ENCODE measurements at places on chromosomes 5 and 9.

DNA sequence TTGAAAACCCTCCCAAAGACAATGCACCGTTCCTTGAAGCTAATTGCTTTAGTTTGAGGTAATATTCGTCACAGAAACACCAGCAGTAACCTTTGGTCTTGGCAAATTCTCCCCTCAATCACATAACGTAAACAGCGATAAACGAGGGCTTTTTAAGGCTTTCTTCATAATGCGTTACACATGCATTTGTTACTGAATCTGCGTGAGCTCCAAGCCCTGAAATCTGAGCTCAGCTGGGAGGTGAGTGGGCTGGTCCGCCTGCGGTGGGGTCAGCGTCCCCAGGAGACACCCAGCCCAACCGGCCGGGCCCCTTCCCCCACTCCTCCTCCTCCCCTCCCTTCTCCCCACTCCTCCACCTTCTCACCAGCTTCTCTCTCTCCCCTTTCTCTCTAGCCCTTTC lies 91.1 kb downstream of the BARX1 start:
- DNase-seq = no peak

DNA sequence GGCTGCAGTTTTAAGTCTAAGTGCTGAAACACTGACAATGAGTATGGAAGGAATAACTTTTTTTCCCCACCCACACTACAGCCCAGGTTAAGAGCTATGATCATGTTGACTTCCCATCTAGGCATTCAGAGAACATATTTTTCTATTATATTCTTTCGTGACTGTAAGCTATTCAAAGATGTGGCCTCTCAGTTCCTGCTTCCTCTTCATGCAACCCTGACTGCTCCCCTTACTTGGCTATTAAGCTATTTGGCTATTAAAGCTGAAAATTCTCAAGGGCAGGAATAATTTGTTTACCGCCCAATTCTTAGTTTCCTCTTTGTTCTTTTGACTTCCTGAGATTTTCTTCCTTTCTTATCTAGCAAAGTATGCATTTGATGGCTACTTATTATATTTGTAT lies 18.6 kb upstream of the ALDH1A1 start:
- no peak for DNase-seq

GRCh38 chr9:135905380-135906258 lies 1.7 kb downstream of the CAMSAP1 start:
- DNase-seq = no peak

GRCh38 chr5:133523961-133524586 lies 88.3 kb downstream of the FSTL4 start:
- DNase-seq = no peak

GRCh38 chr5:139692679-139693308 lies 44.6 kb downstream of the CXXC5 start:
- DNase-seq = no peak

DNA sequence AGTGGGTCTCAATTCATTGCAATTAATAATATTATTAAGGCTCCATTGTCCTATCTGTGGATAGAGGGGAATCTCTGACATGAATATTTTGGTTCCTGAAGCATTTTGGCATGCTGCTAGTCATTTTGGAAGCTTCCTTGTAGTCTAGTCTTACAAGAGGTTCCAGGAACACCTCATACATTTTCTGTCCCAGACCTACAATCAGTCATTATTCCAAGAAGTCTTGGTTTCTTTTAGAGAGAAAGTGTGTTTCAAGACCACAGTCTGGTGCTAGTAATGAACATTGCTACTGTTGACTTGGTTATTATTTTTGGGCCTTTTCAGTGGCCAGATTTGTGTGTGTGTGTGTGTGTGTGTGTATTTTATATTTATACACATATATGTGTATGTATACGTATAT lies 98.9 kb downstream of the ERCC6L2 start:
- DNase-seq = no peak

DNA sequence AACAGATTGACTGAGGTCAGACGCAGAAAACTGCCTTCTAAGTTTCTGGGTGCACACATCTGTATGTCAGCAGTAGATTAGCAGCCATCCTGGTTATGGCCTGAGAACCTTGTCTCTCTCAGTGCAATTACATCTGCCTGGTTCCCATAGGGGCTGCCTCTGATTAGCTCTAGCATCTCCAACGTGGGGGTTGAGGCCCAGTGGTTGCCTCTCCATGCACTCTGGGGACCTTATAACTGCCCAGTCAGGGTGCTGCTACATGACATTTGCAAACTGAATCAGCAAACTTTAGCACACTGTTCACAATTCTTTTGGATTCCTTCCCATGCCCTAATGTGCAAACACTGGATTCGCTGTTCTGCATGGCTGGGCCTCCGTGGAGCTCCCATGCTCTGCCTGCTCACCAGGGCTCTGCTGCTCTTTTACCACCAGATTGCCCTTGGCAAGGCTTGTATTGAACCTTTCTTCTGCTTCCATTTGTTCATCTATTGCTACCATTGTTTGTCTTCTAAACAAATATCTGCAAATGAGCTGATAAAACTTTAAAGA lies 36.2 kb downstream of the SNX18 start:
- no peak for DNase-seq

DNA sequence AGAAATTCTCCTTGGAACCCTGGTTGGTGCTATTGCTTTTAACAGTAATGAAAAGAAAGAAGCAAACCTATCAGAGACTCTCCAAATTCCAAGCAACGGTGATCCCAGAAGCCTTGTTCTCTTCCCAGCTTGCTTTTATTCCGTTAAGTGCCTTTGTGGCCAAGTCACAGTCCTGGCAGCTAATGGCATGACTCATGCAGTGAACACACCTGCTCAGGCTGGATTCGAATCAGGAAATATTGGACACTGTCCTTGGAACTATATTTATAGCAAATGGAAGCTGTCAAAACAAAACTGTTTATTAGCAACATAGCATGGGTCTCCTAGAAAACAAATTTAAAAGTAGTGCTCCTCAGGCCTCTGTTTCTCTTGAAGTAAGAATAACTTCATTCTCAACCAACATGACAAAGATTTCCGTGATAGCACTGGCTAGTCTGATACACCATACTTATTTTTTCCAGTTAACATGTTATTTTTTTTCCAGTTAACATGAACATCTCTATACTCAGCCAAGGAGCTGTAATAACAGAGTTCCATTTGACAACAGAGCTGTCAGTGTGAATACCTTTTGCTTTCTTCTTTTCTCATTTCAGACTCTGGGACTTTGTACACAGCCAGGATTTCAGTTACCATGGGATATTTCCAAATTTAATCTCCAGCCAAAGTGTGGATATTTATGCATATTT lies 502.4 kb downstream of the GADD45G start:
- DNase-seq = no peak

- no peak for DNase-seq
These were observed 154.2 kb upstream of the HMHB1 start for GRCh38 chr5:143657647-143658285.

GRCh38 chr5:35320029-35320428 lies 89.7 kb upstream of the PRLR start:
- DNase-seq = no peak

- DNase-seq = peak; percentile 6
These were observed 410.1 kb downstream of the DMRT2 start for GRCh38 chr9:1460143-1460769.

GRCh38 chr5:174514983-174515394 lies 209.4 kb upstream of the MSX2 start:
- DNase-seq = no peak

DNA sequence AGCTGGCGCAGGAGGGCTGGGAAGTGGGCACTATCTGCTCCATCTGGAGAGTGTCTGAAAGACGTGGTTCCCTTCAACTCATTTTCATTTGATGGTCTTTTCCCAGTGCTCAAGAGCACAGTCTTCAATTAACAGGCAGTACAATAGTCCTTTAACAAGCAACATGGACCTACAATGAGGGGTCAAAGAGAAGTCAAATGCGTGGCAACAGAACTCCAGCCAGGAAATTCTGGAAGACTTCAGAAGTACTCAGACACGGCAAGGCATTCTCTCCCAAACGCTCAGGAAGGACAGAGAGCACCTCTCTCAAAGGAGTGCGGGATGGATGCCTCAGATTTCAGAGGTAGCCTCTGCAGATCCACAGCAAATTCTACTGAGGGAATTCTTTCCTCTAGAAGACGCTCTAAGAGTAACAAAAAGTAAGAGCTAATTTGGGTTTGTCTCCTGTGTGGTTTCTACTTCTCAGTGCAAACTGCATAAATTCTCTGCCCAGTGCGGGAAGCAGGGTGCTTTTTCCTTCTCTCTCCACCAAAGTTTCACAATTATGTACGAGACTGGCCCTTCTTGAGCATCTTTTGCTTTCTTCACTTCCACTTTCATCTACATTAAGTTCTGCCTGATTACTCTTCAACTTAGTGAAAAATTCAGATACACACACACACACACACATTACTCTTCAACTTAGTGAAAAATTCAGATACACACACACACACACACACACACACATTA lies 56.4 kb downstream of the LHFPL2 start:
- no peak for DNase-seq

GRCh38 chr9:123771690-123772089 lies 158.2 kb downstream of the DENND1A start:
- no peak for DNase-seq

DNA sequence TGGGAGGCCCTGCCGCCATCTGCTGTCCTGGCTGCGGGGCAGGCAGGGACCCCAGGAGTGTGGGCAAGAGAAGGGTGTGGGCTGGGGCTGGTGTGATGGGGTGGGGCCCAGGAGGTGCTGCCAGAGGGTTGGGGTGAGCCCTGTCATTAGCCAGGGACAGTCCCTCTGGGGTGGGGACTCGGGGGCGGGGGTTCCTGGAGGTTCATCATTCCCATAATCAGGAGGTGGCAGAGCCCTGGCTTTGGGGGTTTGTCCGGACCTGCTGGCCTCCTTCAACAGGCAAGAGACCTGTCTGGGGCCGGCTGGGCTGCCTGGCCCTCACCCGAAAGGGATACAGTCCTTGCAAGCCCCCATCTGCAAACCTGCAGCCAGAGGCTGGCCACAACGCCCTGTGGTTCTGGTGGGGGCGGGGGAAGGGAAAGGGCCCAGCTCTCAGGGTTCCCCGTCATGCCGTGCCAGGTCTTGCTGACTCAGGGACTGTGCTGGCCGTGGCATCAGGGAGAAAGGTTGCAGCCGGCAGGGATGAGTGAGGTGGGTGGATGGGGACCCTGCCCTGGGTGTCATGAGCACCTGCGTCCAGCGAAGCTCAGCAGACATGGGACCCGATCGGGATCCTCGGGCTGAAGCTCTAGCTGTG lies 65.2 kb downstream of the MRPL36 start:
- no peak for DNase-seq

DNA sequence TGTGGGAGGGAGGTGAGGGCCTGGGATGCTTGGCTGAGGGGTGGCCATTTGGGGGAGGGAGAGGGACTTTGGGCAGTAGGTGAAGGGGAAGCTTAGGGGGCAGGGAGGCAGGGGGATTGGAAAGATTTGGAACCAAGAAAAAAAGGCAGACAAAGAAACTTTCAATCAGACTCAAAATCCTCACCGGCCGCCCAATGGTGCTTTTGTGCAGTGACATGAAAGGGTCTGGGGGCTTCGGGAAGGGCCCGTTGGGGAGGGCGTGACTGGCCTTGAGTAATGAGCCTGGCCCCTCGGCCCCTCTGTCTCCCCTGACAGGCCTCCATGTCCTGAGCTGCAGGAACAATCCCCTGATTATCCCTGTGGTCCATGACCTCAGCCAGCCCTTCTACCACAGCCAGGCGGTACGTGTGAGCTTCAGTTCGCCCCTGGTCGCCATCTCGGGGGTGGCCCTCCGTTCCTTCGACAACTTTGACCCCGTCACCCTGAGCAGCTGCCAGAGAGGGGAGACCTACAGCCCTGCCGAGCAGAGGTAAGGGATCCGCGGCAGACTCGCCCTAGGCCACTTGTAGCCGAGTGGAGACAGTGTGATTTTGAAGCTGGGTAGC lies 181.1 kb downstream of the PAPPA start:
- no peak for DNase-seq

DNA sequence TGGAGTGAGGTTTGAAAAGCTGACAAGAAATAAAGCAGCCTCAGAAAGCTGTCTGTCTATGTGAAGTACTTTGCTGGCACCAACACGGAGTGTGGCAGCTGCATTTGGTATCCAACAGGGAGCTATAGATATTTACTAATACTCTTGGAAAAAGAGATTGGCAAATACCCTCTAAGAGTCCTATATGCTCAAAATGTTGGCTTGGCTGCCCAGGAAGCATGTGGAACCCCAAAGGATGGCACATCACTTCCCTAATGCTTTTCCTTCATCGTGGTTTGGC lies 398.3 kb downstream of the TLE4 start:
- DNase-seq = no peak

- DNase-seq = no peak
These were observed 423 bp upstream of the NUP214 start for GRCh38 chr9:131125038-131125287.

DNA sequence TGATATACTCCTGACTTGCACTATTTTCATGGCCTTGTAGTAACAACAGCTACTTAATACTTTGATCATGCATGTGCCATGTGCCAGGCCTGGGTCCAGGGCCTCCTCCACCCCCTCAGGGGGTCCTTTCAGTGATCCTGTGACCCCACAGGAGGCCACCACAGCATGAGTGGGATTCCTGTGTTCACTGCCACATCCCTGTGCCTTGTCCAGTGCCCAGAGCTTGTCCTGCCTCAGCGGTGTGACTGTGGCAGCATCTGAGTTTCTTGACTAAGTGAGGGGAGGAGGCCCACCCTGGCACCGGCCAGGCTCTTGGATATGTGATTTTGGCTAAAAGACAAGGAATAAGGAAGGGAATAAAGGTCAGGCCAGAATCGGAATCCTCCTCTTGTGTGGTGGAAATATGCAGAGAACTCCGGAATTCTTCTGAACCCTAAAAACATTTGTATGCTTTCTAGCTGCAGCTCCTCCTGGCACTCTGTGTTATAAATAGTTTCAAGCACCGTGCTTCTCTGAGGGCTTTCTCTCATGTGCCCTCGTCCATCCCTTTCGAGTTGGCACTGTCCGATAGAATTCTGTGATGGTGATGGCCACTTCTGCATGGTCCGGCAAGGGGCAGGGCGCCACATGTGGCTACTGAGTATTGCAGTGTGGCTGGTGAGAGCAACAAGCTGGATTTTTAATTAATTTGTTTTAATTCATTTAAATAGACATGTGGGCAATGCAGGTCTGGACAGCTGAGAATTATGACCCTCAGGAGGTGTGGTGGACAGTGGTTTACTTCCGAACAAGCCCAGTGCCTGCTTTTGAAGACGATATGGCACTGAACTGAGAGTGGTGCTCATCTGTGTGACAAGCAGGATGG lies 31.8 kb downstream of the TENT4A start:
- DNase-seq = no peak

GRCh38 chr5:154697371-154697770 lies 57.8 kb upstream of the LARP1 start:
- DNase-seq = no peak

GRCh38 chr5:147310059-147310704 lies 75.4 kb downstream of the STK32A start:
- DNase-seq = peak; percentile 31

All from CD4-positive, alpha-beta T cell treated with Interferon alpha-2 for 1 hour (primary cell).